ENCODE measurements at places on chromosomes 1 and 21.

DNA sequence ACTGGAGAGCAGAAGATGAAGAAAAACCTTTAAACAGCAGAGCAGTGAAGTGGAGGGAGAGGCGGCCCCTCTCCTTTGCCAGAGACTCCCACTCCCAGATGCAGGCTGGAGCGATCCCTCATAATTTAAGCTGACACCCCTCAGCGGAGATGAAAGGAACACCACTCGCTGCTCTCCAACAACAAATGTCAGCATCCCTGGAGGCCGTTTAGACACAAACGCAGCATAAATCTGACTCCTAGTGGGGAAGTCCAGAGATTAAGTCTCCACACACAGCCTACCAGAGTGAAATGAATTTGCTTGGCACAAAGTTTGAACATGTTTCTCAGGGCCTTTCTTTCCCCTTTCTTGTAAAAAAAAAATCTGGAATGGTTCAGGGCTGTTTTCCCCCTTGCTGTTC is 137.8 kb downstream of the LMX1A start:
- no peak for DNase-seq

GRCh38 chr1:119587341-119587740 is 60.7 kb downstream of the ZNF697 start:
- no peak for DNase-seq

- DNase-seq = no peak
These were observed 158.2 kb downstream of the PBX1 start for GRCh38 chr1:164716992-164717703.

GRCh38 chr1:202351725-202352124 is 3.2 kb downstream of the PPP1R12B start:
- DNase-seq = no peak

- no peak for DNase-seq
These were observed 97.8 kb upstream of the CSF3R start for GRCh38 chr1:36580524-36580923.

DNA sequence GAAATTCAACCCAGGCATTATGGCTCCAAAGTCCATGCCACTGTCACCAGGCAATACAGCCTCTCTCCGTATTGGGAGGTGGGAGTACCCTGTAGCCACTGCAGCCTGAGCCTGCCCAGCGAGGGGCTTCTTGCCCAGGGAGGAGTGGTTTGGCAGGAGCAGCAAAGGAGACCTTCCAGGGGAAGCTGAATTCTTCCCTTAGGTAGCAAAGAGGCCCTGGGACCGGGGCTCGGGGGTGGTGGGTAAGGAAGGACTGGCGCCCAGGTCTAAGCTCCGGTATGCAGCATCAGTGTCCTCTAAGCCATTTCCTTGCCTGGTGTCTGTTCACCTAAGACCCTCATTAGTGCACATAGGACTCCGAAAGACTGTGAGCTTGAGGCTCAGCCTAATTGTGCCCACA is 17.0 kb downstream of the TNNT2 start:
- DNase-seq = no peak

DNA sequence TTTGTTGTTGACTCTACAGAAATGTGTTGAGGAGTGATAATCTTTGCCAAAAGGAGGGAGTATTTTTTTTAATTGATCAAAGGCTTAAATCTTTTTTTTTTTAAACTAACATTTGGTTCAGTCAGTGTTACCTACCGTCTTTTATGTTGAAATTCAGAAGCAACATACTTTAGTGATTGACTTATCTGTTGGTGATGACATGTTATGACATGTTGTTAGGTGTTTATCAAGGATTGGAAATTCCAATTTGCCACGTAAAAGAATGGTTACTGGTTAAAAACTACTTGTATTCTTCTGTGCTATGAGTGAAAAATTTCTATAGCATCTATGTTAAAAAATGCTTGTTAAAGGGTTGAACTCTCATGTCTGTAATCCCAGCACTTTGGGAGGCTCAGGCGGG is 61.2 kb downstream of the DNM3 start:
- no peak for DNase-seq

DNA sequence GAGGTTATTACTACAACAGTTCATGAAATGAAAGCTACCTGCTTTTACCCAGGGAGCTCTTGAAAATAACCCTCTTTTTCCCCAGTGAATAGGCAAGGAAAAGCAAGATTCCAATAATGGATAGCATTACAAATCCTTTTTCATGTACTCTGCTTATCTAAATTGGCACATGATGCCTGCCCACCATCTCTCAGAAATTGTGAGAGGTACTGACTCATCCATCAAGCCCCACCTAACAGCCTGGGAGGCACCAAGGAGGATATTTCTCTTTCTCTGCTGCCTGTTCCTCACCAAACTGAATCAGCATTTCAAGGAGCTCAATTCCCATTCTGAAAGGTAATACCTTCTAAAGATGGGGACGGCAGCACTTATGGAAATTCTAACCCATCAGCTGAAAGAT is 34.4 kb downstream of the PALMD start:
- no peak for DNase-seq

GRCh38 chr1:242002072-242002471 is 3.2 kb upstream of the MAP1LC3C start:
- DNase-seq = no peak

GRCh38 chr21:42763581-42764442 is 110.4 kb downstream of the PDE9A start:
- no peak for DNase-seq

DNA sequence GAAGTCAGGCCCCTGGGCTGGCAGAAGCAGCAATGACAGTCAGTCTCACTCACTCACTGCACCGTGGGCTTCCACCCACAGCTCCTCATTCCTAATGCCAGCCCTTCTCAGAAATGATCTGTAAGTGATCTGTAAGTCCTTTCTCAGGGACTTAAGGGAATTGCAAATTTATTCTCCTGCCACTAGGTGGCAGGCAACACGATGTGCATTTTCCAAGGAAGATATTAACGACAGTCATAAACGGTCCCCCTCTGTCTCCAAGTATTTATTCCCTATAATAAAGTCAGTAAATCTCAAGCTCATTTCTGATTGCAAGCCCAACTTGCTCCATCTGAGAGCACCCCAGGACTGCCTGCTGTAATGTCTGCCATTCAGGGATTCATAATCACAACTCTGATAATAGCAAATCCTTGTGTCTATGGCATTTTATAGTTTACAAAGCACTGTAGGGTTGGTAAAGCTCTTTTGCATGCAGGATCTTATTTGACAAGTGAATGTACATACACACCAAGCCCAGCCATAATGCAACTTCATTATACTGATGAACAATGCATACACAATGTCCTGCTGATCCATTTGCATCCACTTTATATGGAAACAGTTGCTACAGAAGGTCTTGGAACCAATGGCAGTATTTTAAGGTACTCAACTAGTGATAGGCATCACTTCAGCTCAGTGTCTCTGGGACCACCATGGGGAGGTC is 380.5 kb upstream of the CAMK1G start:
- peak; percentile 50 for DNase-seq

DNA sequence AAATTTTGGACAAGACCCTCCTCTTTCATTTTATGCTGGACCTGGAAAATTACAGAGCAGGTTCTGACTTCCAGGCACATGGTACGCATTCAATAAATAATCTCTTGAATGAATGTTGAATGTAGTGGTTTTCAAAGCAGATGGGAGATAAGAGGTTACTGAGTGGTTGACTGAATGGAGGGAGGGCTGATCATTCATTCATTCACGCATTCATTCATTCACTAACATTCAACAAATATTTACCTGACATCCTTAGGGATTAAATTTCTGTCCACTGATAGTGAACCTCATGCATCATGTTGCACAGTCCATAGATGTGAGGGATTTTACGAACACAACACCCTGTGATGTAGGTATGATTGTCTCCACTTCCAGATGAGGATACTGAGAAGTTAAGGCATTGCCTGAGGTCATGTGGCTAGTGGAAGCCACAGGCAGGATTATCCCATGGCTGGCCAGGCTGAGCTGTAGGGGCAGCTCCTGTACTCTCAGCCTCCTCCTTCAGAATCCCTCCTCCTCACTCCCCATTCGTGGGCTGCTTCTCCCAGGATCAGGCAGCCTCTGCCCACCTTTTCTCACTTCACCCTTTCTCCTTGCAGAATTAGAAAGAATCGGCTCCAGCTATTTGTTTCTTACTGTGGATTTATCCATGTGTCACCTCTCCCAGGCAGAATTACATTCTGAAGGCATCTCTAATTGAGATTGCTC is 48.4 kb upstream of the ATP5PO start:
- no peak for DNase-seq

GRCh38 chr1:160101717-160102522 is 3.5 kb upstream of the IGSF8 start:
- no peak for DNase-seq

GRCh38 chr1:84352298-84353106 is 45.8 kb upstream of the DNASE2B start:
- DNase-seq = no peak

DNA sequence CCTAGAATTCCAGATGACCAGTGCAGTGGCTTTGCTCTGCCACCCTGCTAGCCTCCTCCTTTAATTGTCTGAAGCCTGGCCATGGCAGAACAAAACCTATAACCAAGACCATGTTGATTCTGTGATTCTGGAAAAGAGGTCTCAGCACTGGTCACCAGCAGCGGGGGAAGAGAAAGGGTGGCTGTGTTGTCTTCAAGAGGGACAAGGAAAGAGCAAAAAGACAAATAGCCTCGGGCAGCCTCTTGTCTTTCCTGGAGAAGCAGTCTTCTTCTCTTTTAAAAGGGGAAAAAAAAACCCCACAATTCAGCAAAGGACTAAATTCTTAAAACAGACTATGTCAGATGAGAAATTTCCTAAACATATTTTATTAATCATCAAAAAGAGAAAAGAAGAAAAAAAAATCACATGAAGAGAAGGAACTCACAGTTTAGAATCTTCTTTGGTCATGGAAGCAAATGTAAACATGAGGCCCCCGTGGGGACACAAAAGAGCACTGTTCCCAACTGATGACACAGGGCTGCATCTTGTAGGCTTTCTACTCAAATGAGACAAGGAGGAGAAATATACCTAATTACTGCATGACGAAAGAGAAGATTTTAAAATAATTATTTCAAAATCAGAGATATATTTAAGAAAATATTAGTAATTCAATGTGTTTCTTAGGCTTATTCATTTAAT is 36.3 kb upstream of the RAP1GAP start:
- no peak for DNase-seq

DNA sequence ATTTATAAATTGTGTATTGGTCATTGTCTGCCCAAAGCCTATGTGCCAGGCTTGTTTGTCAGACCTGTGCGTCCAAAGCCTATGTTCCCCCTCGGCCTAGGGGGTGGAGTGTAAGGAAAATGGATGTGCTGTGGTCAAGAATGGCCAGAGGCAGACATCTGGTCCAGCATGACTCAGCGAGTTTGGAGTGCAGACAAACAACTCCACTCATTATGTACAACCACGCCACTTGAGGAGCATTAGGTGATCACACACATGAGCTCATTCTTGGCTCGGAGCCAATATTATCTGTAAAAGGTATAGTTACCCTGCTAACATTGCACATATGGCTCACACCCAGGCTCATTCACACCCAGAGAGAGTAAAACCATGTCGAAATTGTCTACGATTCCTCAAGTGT is 1047.6 kb upstream of the ADGRL4 start:
- peak; percentile 91 for DNase-seq

DNA sequence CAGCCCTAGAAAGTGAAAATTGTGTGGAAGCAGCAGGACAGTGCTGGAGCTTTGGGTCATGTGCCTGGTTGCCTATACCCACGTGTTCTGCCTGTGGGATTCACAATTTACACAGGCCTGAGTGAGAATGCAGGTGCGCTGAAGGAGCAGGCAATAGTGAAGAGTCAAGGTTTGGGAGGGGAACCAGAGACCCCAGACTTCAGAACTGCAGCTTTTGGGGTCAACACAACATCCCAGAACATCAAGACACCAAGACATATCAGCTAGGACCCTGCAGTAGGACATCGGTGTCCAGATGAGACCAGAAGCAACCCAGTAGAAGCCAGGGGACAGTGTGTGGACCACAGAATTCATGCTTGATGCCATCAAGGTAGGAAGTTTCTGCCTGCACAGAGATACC is 29.1 kb upstream of the CNIH3 start:
- no peak for DNase-seq

GRCh38 chr1:176811511-176812288 is 348.7 kb downstream of the PAPPA2 start:
- DNase-seq = no peak

DNA sequence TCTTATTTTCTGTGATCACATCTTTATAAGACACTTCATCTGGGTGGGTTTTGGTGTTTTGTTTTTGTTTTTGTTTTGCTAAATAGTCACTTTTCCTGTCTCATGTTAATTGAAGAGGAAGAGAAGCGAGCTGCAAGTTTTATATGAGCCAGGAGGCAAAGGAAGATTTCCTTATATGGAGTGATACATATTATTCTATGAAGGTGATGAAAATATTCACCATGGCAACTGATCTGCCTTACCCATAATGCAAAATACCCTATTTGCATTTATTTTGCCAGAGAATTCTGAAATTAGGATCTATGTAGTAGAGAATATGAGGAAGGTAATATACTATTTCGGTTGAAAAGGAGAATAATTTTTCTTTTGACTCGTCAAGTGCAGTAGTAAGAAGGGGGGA is 13.9 kb downstream of the CXADR start:
- no peak for DNase-seq

- no peak for DNase-seq
These were observed 333.2 kb downstream of the KCNH1 start for GRCh38 chr1:210800756-210801155.

- DNase-seq = no peak
These were observed 65.7 kb upstream of the NEK2 start for GRCh38 chr1:211741116-211741515.

- DNase-seq = no peak
These were observed 18.9 kb downstream of the FGGY start for GRCh38 chr1:59315529-59316463.

- DNase-seq = no peak
These were observed 83.4 kb downstream of the GREM2 start for GRCh38 chr1:240528591-240528990.

- no peak for DNase-seq
These were observed 77.1 kb upstream of the TTC34 start for GRCh38 chr1:2878591-2878990.

DNA sequence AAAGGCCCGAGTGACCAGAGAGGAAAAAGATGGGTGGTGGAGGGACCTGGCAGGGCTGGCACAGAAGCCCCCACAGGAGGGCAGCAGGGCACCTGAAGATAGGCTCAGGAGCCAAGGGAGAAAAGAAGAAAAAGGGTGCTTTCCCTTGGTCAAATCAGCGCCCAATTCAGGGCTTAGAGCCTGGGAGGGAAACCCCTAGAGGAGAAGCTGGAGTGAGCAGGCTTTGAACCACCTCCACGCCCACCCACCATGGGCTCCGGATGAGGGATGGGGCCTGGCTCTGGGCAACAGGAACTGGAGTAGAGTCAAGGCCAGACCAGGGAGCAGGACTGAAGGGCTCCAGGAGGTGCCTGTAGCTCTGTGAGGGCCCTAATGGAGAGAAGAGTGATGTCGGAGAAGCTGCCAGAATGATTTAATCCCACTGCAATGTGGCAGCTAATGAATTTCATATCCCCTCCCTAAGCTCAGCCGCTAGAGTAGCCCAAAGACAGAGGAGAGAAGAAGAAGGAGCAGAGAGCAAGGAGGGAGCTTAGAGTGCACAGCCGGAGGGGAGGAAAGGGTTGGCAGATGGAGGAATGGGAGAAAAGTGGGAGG is 12.0 kb upstream of the PRELP start:
- no peak for DNase-seq

DNA sequence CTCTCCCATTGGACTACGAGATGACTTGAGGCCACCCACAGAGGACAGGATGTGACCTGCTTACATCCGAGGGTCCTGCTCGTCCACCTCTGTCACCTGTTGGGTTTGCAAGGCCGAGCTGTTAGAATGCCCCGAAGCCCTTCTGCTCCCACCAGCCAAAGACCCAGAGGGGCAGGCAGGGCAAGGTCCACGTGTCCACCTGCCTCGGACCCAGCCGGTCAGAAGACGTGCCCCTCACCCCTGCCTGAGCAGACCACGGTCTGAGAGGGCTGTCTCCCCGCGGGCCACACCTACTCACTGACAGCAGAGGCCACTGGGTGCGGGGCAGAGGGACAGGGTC is 30.3 kb upstream of the TRAPPC10 start:
- DNase-seq = no peak
